ENCODE measurements at places on chromosomes 4 and X.

DNA sequence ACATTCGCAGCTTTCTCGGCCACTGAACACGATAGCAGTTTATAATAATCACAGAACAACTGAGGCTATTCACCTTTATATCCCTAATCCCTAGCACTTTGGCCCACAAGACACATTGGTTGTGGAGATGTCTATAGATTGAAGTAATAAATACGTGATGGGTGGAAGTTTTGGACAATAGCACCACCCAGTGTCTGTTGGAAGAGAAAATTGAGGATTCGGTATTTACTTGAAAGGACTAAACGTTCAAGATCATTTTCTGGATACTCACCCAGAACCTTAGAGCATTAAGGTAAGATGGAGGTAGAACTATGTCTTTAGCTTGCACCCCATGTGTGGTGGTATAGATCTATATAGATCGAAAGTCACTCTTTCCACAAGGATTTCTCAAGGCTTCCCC is 787 bp upstream of the TMSB15A start:
- no peak for DNase-seq

- DNase-seq = no peak
Measured at GRCh38 chr4:54819034-54819433, 161.3 kb downstream of the KIT start.

DNA sequence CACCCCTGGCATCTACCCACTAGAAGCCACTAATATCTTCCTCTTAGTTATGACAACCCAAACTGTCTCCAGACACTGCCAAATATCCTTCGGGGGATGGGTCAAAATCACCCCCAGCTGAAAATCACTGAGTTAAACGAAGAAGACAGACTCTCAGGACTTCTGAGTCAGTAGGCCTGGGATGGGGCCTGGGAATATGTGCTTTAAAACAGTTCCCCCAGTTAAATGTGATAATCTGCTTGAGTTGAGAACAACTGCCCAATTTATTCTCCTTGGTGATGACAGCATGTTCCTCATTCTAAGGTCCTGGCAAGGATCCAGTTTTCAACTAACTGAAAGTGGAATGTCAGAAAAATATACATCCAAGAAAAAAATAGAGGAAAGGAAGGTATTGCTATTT is 52.4 kb downstream of the CBLL2 start:
- no peak for DNase-seq

DNA sequence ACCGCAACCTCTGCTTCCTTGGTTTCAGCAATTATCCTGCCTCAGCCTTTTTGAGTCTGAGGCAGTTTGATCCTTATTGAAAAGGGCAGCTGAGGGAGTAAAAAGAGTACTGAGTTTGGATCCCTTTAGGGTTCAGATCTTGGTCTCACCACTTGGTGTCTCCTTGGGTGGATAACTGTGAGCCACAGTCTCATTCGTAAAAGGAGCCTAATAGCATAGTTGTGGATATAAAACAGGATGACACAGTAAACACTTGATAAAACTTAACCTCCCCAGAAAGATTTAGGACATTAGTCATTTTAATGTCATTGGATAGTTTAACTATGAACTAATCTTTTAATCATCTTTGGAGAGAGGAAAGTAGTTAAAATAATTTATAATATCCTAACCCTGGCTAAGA is 173.0 kb downstream of the ANK2 start:
- DNase-seq = no peak

GRCh38 chr4:10336471-10336870 is 120.8 kb downstream of the ZNF518B start:
- no peak for DNase-seq

- DNase-seq = no peak
Measured at GRCh38 chr4:72022553-72022952, 9.2 kb upstream of the NPFFR2 start.

DNA sequence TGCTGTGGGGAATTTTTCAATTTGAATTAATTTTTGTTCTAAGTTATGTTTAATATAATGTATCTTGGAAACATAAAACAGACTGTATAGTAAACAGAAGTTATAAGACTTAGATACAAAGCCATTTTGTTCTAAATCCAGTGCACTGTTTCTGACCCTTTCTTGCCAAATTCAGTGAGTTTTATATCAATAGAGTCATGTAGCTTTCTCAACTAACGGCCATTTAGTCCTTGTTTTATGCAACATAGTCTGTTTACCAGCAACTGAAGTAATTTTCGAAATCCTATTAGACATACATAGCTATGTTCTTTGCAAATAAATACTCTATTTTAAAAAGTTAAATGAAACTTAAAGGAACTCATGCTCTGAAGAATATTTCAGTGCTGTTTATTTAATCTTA is 242.8 kb downstream of the ADGRL3 start:
- DNase-seq = no peak

DNA sequence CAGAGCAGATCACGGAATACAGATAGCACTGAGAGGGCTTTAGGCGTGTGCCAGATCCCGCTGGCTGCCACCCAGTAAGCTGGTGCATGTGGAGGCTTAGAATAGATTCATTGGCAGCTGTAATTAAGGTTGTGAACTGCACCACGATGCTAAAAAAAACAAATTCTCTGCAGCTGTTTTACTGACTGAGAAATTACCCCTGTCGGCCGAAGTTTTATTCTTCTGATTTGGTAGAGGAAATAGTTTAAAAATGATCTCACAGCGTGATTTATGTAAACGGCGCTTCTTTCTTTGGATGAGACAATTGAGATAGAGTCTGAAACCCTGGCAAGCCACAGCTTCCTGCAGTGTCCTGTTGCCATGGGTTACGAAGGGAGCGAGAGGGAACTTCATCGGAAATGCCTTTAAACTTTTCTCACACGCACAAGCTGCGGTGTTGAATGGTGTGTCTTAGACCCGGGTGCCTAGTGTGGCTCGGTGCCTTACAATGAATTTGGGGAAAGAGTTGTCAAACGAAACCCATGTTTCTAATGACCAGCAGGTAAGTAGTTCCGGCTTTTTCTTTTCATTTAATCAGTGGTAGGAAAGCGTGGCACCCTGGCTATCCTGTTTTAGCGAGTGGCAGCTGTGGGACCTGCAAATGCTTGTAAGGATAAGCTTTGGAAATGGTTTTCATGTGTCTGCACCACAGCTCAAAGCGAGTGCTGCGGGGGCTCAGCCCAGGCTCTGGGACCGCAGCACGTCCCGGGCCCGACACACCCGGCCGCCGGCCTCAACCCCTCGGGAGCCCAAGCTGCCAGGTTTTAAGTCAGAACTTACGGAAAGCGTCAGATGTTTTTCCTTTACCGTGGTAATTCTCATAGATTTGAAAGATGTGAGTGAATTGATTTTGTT is 71.7 kb upstream of the HGFAC start:
- no peak for DNase-seq

All from stimulated activated CD8-positive, alpha-beta memory T cell treated with anti-CD3 and anti-CD28 coated beads, Interleukin-2, amount 100 ng/mL, for 1 hour (primary cell).